Right renal pelvis (tissue), 4 donors: ENCODE measurements at places on chromosomes 7 and 10. TPM values are rescaled to one million over a fixed set of nuclear protein-coding genes. Genes with fewer than 3 reads are reported as not detected.

TRIP6 gene
- 68.9 TPM for polyA plus RNA-seq

MYOZ1 gene
- polyA plus RNA-seq, result 5.5 TPM

PIP gene
- not detected for polyA plus RNA-seq

CRHR2 gene
- polyA plus RNA-seq, result 0.25 TPM

SORCS1 gene
- polyA plus RNA-seq, result 7.5 TPM

SEC31B gene
- 14.9 TPM for polyA plus RNA-seq

FAM107B gene
- 109 TPM for polyA plus RNA-seq

SFTPA2 gene
- polyA plus RNA-seq, result not detected

MUC3A gene
- 0.49 TPM for polyA plus RNA-seq

C1QL3 gene
- polyA plus RNA-seq, result 2.3 TPM

GATA3 gene
- polyA plus RNA-seq, result 85.8 TPM

PBLD gene
- 61.0 TPM for polyA plus RNA-seq

PDZD7 gene
- 1.7 TPM for polyA plus RNA-seq

ENO4 gene
- polyA plus RNA-seq, result 3.6 TPM

POMZP3 gene
- polyA plus RNA-seq, result 12.9 TPM

SEC23IP gene
- polyA plus RNA-seq, result 69.4 TPM

TEX47 gene
- not detected for polyA plus RNA-seq

ADD3 gene
- 291 TPM for polyA plus RNA-seq

NCF1 gene
- 1.6 TPM for polyA plus RNA-seq

RELN gene
- polyA plus RNA-seq, result 14.3 TPM

AKR1C8 gene
- 0.25 TPM for polyA plus RNA-seq

SPDYE11 gene
- 0.18 TPM for polyA plus RNA-seq

MBL2 gene
- polyA plus RNA-seq, result not detected

SPDYE2 gene
- polyA plus RNA-seq, result 2.8 TPM

GPR15LG gene
- 0.78 TPM for polyA plus RNA-seq

C10orf105 gene
- 0.14 TPM for polyA plus RNA-seq

AGAP9 gene
- polyA plus RNA-seq, result 4.4 TPM

BRAT1 gene
- 27.4 TPM for polyA plus RNA-seq

CYP3A4 gene
- polyA plus RNA-seq, result 0.21 TPM

EBF3 gene
- 0.89 TPM for polyA plus RNA-seq

PCDH15 gene
- 5.2 TPM for polyA plus RNA-seq

SRGN gene
- polyA plus RNA-seq, result 26.1 TPM

CPA2 gene
- 0.49 TPM for polyA plus RNA-seq
